ENCODE measurements at places on chromosomes 2 and 18.
A peak's percentile ranks its signal among the peaks of the same experiment; 100 is the strongest.

GRCh38 chr2:219609149-219609750 is 11.6 kb downstream of the STK11IP start:
- DNase-seq, result no peak

DNA sequence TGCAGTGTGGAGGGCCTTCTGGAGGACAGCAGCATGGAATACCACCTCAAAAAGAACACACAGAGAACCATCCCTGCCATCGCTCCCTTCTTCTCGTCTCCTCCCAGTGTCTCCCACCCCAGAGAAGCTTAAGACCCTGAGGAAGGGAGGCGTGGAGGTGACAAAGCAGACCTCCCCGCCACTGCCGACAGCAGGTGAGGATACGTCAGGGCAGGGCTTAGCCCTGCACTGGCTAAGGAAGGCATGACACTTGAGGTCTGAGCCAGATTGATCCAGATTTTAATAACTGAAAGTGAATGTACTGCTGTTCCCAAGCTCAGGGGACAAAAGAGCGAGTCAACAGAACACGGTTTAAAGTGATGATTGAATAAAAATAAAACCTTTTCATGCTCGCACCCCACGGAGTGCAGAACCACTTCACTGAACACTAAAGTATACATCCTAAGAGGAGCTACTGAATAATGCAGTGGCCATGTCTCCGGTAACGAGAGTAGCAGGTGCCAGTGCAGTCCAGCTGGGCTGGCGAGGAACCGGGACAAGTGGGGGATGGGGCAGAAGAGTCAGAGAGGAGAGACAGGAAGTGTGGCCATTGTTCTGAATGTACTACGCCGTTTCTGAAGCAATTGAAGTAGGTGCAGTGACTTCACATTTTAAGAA is 391.0 kb downstream of the CDH2 start:
- no peak for DNase-seq

GRCh38 chr2:7430421-7430868 is 513.2 kb downstream of the RNF144A start:
- no peak for DNase-seq

- DNase-seq, result no peak
These were observed 57.8 kb upstream of the RGPD5 start for GRCh38 chr2:109736177-109736827.

DNA sequence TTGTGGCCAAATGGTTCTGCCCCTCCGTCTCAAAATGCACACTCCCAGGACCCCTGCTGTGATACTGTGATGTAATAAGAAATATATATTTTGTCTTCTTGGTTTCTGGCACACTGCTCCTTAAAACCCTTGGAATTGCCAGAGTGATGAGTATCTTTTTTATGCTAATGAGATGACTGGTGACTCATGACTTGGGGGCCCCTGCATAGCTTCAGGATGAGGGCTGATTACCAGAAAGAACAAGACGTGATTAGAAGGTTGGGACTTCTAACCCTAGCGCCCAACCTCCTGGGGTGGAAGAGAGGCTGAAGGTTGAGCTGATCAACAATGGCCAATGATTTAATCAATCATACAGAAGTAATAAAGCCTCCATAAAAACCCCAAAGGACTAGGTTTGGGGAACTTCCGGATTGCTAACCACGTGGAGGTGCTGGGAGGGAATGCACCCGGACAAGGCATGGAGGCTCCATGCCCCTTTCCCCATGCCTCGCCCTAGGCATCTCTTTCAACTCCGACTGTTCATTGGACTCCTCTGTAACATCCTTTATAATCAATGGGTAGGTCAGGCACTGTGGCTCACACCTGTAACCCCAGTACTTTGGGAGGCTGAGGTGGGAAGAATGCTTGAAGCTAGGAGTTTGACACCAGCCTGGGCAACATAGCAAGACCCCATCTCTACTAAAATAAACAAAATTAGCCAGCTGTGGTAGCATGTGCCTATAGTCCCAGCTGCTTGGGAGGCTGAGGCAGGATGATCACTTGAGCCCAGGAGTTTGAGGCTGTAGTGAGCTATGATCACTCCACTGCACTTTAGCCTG is 89.1 kb downstream of the HS1BP3 start:
- DNase-seq, result no peak

- no peak for DNase-seq
These were observed 25.4 kb downstream of the TET3 start for GRCh38 chr2:74010087-74010541.

DNA sequence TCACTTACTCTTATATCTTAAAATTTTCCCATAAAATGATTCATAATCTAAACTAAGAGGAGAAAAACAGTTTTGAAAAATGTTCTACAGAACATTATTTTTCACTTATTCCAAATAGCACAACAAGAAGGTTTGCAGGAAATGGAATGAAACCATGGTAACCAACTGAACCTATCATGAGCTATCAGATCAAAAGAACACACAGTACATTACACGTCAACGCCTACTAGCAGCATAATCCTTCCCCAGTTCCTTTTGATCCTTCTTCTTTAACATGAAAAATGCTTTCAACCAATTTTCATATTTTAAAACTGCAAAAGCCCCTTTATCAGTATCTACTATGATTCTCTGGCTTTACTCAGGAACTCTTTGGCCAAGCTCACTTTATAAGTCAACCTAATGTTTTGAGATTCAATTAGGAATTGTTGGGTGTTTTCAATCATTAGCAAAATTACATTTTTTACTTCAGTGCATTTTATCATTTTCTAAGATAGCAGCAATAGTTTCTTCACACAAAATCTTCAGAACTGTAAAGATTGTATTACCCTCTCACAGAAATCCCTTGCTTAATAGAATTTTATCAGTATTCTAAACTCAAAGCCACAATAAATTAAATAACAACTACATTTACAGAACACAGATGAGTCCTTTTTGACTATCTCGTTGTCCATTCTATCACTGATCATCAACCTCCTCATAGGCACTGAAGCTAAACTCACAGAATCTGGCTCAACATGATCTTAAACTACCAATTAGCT is 102.5 kb downstream of the CHN1 start:
- no peak for DNase-seq

DNA sequence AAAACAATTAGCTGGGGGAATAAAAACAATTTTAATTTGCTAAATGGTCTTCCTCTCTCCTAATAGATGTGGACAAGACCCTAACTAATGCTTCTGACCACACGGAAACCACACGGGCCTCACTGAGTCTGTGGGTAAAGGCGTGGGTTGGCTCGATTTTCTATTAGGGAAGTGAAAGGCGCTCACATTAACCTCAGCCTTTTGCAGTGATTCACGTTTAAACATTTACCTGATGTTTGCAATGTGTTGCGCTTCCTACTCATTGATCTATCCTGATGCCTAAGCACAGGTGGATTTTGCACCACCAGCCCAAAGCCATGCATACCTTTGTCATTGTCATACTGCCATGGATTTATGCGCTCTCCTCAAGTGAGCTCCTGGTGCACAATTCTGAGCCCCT is 35.6 kb upstream of the NRP2 start:
- DNase-seq, result no peak

GRCh38 chr2:45276914-45277313 is 267.7 kb upstream of the SIX2 start:
- DNase-seq, result no peak

- DNase-seq, result no peak
These were observed 65.1 kb downstream of the MAPK4 start for GRCh38 chr18:50624981-50625380.

- no peak for DNase-seq
These were observed 133.0 kb downstream of the CACNB4 start for GRCh38 chr2:151965884-151966283.

GRCh38 chr18:40687399-40687798 is 1267.6 kb upstream of the PIK3C3 start:
- no peak for DNase-seq

- DNase-seq, result no peak
These were observed 514.2 kb upstream of the LINC00305 start for GRCh38 chr18:64663086-64663485.

DNA sequence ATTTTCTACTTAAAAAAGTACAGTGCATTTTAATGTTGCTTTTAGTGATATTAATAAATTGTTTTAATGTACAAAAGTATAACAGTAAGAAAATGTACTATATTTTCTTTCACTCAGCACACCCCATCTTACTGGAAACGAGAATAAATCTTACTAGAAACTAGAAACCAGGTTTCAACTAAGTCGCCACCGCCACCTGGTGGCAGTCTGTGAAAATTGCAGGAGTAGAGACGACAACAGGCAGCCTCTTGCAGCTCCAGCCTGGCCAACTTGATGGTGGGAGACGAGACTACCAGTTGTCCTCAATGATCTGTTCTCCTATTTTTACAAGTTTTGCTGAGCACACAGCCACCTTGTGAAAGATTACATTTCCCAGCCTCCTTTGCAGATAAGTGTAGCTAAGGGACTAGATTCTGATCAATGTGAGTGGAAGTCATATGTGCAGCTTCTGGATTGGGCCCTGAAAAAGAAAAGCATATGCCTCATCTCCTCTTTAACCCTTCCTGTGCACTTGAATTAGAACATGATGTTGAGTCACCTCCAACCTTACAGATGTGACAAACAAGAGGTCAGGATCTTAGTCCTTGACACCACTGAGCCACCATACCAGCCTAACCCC is 8.7 kb downstream of the OTOF start:
- DNase-seq, result peak; percentile 43

DNA sequence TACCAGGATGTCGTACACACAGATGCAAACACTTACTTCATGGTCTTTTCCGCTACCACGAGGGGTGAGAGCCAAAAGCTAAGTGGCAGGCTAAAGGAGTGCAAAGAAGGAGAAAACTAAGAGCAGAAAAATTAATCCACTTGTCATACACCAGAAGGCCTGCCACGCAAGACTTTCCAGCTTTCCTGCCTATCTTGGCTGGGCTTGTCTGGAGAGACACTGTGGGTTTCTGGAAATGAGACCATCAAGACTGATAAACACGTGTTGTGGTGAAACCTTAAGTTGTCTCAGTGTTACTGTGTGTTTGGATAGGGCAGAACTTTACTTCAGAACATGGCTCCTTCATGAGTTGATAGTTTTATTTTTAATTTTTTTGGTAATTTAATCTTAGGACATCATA is 175.6 kb downstream of the FMNL2 start:
- no peak for DNase-seq

GRCh38 chr2:9170458-9171130 is 36.0 kb upstream of the ASAP2 start:
- DNase-seq, result no peak

- DNase-seq, result no peak
These were observed 2.9 kb upstream of the SLC40A1 start for GRCh38 chr2:189583227-189584198.

GRCh38 chr18:58166278-58166844 is 122.3 kb downstream of the NEDD4L start:
- no peak for DNase-seq

GRCh38 chr18:31252522-31252921 is 65.4 kb upstream of the DSG1 start:
- no peak for DNase-seq

DNA sequence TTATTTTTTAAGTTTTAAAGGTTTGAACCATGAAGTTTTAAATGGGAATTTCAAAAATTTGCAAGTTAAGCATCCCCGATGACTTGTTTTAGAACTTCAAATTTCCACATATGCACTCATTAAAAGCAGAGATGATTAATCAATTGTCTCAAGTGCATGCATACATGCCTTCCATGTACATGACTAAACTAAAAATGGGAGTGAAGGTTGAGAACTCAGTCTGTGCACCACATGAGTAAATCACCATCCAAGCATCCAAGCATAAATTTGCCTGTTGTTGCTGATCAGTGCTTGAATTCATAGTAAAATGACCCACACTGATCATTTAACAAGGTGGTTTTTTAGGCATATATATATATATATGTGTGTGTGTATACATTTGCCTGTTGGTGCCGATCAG is 249.8 kb downstream of the ARHGAP15 start:
- DNase-seq, result no peak

DNA sequence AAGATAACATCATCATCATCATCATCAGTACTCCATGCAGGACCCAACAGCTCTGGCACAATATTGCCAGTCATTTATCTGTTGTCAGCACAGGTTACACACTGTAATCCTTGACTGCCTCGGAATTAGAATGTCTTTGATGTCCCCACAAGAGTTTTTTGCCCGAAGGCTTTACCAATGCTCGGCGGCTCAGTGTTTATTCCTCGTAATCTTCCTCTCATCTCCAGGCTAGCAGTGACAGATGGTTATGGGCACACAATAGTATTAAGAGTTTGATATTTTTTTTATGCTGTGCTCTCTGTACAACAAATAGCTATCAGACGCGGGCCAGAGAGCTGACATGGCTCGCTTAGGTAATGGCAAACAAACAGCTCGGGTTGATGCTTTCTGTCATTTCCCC is 515.2 kb downstream of the ZEB2 start:
- no peak for DNase-seq

DNA sequence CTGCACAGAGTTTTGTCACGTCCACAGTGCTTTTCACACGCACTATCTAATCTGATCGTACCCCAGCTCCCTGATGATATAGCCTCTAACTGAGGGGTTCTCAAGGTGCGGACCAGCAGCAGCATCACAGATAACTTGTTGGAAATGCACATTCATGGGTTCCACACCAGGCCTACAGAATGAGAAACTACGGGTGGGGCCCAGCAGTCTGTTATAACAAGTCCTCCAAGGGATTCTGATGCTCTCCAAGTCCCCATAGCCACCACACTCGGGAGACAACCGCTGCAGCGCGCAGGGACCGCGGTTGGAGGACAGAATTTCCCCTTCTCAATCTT is 745 bp upstream of the BZW1 start:
- no peak for DNase-seq

DNA sequence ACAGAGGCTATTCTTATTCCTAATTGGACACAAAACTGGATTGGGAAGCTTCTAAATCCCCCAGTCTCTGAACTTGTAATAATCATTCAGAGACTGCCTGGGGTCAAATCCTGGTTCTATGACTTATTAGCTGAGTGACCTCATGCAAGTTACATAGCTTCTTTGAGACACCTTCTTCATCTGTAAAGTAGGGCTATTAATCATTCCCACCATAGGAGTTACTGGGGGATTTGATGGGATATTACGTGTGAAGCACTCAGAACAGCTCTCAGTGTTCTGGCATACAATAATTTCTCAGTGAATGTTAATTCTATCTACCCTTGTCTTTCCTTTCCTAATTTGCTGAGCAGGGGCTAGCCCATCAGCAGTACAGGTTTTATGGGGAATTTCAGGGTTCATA is 256.7 kb upstream of the TNP1 start:
- DNase-seq, result no peak

DNA sequence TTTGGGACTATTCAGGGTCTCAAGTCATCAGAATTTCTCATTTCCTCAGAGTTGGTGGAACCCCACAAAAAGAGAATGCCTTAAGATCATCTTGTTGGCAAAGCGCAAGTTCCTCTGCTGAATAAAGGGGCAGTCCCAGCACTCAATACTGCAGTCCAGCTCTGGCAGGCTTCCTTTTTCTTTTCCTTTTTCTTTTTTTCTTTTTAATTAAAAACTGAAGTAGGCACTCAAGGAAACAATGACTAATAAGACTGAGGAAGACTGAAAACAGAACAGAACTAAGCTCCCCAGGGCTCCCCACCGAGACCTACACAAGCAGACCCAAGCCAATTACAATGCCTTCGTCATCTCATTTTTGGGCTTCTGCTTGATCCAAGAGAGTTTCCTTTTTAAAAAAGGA is 82.0 kb downstream of the STK39 start:
- DNase-seq, result no peak

- DNase-seq, result no peak
These were observed 225.1 kb downstream of the ZNF385B start for GRCh38 chr2:179636100-179636980.

Data from CD4-positive, alpha-beta T cell treated with Interleukin-15 for 1 hour (primary cell).